ENCODE measurements at places on chromosomes 13 and 19. TPM values are rescaled to one million over a fixed set of nuclear protein-coding genes. Genes with fewer than 3 reads are reported as not detected.

The SLC44A2 gene
- 61.0 TPM for total RNA-seq

The HNRNPUL1 gene
- 65.1 TPM for total RNA-seq

The RXFP2 gene
- total RNA-seq, result not detected

The ATP4A gene
- not detected for total RNA-seq

The ZNF728 gene
- total RNA-seq, result not detected

The PCP2 gene
- not detected for total RNA-seq
